IPS-NIHi11 (cell line): ENCODE measurements at places on chromosomes 7 and 10.
A peak's percentile ranks its signal among the peaks of the same experiment; 100 is the strongest.

DNA sequence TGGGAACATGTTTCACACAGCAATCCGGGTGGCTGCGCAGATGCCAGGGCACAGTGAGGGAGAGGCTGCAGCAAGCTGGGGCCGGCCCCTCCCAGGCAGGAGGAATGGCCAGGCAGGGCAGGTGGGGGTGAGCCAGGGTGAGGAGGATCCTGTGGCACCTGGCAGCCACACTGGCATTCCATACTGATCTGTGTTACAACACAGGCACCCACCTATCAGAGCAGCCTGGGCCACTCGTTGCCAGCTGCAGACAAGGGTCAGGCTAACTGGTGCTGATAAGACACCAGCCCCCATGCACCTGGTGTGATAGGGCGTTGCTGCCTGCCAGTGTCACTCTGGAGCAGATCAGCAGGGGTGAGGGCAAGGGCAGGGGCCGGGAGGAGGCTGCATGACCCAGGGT lies 16.6 kb upstream of the RET start:
- no peak for DNase-seq

DNA sequence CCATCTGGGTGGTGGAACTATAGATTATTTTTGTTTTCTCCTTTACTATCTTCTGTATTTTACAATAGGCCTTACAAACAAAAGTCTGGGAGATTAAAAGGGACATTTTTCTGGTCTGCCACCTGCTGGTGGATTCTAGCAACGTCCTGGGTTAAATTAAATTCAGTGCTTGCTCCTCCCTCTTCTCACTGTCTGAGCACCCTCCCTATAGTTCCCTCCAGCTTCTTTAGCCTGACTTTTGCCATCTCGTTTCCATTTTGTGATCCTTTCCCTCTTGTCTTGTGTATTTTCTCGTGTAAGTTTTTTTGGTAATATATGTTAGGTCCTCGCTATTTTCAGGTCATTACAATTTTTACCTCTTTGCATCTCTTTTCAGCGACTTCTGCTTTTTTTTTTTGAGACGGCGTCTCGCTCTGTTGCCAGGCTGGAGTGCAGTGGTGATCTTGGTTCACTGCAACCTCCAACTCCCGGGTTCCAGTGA lies 16.1 kb downstream of the ANKRD16 start:
- DNase-seq = peak; percentile 84

DNA sequence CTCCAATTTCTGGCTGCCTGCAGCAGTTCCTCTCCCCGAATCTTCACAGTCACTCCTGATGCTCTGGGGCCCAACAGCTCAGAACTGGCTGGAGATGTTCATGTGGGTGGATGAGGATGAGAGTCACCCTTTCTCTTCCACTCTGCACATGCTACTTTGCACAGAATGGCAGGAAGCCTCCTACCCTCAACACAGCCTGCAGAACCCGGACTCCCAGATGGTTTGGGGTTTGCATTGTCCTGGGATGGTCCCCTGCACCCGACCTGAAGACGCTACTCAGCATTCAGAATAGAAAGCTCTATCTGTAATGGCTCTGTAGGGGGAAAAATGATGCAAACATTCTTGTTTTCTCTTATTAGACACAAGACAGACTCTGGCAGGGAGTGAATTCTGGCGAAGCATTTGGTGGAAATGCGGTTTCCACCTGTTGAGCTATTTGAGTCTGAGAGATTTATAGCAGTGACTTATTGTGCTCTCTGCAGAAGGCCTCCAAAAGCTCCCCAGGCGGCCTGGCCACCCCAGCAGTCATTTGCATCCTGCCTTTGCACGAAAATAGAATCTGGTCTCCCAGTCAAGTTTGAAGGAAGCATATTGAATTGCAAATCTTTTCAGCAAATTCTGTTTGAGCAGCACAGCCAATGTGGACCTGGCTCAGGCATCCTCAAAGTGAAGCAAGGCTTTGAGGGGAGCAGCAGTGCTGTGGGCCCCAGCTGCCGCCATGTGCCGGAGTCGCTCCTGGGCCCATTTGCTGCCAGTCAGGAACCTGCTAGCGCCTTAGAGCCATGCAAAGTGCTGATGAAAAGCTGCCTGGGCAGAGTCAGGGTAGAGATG lies 309.3 kb downstream of the TCERG1L start:
- peak; percentile 43 for DNase-seq

DNA sequence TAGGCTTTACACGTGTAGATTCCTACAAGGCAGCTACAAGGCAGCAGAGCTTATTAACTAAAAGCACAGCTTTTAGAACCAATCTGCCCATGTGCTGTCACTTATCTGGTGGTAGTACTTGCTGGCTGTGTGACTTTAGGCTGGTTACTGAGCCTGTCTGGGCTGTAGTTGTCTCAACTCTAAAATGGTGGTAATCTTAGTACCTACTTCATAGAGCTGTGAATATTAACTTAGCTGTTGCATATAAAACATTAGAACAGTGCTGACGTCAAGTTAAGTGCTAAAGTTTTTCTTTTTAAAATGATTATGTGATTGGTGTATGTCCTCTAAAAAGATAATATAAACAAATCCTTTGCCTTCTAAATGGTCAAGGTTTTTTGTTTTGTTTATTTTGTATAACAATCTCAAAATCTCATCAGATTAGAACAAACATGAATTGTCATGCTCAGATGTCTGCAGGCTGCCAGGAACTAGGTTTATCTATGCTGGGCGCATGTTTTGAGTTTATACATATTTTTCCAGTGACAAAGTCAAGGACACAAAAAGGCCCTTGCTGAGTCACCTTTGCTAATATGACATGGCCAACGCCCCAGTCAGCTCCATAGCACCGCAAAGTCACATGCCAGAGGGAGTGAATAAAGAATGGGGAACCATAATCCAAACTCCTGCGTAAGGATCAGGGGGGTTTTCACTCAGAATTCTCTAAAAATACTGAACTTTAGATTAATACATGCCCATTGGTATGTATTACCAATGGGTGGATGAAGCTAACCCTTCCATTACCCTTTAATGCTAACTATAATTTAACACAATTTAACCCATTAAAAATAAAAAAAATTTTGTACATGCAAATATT lies 39.8 kb upstream of the ARL4A start:
- no peak for DNase-seq

GRCh38 chr10:97332591-97333350 lies 1.8 kb downstream of the FRAT2 start:
- no peak for DNase-seq

- DNase-seq = peak; percentile 17
Measured at GRCh38 chr10:61901829-61902444, 438 bp downstream of the ARID5B start.

DNA sequence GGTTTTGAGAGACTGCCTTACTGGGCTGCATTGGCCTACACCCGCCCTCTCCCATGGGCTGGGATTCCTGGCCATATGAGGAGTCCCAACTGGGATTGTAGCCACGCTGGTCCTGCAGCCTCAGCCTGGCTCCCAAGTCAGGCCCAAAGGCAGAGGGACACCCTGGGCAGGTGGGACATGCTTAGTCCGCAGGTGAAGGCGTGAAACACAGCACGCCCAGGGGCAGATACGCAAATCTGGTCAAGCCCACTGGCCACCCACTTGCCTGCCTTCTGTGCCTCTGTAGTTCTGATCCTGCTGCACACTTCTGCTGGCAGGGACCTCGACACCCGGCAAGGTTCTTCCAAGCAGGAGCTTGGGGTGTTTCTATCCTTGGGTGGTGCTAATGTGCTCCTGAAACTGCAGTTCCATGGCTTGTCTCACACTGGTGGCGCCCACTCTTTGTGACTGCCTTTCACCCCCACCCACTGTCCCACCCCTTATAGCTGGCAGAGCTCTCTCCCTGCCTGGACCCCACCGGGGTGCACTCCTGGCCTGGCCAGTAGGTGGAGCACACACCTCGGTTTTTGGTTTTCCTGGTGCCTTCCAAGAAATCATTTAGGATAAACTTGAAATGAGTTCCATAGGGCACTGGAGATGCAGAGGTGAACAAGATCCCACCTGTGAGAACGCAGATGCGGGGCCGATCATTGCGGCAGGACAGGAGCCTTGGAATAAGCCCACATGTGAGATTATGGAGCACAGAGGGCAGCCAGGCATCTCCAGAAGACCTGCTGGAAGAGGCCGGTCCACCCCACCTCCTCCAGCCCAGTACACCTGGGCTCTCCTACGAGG lies 47.9 kb downstream of the MKI67 start:
- peak; percentile 83 for DNase-seq

- DNase-seq = no peak
Measured at GRCh38 chr10:15310776-15311568, 60.1 kb downstream of the FAM171A1 start.

GRCh38 chr7:94957061-94957460 lies 49.7 kb downstream of the PPP1R9A start:
- DNase-seq = no peak

GRCh38 chr7:25586513-25586912 lies 358.2 kb upstream of the NPVF start:
- DNase-seq = no peak

GRCh38 chr10:100877461-100877850 lies 35.3 kb upstream of the SLF2 start:
- no peak for DNase-seq

GRCh38 chr10:54159924-54160323 lies 641.1 kb downstream of the PCDH15 start:
- peak; percentile 4 for DNase-seq

DNA sequence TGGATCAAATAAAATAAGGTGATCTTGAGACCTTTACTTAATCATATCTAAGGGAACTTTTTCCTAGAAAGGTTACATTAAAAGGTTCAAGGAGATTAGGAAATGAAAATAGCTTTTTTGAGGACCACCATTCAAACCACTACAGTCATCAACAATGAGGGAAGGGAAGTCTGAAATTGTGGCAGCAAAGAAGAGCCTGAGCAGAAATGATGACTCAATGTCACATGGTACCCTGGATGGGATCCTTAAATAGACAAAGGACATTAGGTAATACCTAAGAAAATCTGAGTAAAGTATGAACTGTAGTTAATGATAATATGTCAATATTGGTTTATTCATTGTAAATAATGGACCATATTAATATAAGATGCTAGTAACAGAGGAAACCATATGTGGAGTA lies 236.0 kb downstream of the SEMA3D start:
- DNase-seq = no peak

DNA sequence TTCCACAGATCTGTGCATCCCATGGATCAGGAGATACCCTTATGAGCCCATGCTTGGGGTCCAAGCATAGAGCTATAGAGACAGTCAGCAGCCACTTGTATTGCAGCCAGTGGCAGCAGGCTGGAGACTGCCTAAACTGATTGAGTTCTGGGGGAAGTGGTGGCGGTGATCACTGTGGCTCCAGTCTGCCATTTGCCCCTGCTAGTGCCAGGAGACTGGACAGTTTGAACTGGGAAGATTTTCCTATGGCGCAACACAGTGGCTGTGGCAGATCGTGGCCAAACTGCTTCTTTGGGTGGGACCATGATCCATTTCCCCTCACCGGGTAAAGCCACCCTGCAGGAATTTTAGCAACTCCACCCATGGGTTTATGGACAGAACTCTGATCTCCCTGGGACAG lies 679.7 kb upstream of the SEMA3D start:
- no peak for DNase-seq

DNA sequence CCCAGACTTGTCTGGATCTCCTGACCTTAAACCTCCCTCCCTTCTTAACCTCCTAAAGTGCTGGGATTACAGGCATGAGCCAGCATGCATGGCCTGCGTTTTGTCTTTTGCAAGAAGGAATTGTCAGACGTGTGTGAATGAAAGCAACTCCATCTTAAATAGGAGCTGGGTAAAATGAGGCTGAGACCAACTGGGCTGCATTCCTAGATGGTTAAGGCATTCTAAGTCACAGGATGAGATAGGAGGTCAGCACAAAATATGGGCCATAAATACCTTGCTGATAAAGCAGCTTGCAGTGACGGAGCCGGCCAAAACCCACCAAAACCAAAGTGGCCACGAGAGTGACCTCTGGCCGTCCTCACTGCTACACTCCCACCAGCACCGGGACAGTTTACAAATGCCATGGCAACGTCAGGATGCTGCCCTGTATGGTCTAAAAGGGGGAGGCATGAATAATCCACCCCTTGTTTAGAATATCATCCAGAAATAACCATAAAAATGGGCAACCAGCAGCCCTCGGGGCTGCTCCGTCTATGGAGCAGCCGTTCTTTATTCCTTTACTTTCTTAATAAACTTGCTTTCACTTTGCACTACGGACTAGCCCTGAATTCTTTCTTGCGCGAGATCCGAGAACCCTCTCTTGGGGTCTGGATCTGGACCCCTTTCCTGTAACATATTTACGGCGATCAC lies 41.2 kb upstream of the SDK1 start:
- no peak for DNase-seq

DNA sequence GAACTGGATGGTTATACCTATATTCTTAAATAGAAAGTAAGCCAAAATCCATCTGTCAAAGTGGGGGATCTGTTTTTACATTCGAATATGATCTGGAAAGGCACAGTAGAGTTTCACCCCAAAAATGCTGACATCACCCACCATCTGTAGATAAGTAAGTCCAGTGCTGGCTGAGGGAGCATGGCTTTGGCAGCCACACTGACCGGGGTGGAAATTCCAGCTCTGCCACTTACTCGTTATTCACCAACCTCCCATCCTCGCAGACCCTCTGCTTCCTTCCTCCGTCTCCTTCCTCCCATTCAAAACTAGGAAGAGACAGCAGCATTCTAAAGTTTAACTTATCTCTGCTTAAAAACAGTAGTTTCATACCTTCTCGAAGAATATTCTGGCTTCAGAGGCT lies 84.9 kb upstream of the GATA3 start:
- no peak for DNase-seq

- DNase-seq = no peak
Measured at GRCh38 chr10:69650589-69651261, 20.7 kb downstream of the FAM241B start.

DNA sequence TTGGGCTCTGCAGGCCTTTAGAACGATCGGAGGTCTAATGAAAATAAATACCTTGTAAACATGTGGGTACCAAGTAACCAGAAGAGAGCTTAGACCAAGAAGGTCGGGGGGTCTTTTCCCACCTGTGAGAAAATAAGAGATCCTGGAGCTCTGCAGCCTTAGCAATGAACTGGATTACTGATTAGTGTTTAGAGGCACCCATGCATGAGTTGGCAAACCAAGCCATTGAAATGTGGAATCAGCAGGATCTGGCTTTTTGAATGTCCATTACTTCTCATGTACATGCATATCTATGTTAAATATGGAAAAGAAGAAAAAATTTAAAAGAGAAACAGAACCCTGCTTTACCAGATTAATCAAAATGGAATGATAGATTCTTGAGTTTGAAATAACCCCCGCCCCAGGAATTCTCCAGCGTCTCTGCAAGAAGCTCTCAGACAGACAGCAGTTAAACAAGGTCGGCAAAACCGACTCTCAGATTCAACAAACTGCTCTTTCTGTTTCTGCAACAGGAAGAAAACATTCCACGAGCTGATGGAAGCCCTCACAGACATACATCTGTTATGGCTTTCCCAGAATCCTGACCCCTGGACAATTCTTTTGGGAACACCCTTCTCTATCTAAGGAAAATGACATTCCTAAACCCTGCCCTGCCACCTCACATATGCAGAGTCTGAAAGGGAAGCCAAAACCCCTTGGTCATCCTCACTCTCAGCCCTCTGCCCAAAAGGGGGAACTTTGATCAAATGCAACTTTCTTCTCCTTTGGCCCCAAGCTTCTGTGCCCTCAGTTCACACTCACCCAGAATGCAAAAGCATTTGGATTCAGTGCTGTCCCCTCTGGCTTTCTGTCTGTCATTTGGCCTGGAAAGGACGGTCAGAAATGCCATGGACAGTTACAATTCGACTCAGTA lies 78.7 kb upstream of the EN2 start:
- DNase-seq = no peak

- no peak for DNase-seq
Measured at GRCh38 chr10:36703179-36703578, 422.2 kb upstream of the ANKRD30A start.
